Cerebellar nuclear complex (tissue), 1 donor: ENCODE measurements at places on chromosomes 1 and 21.
A peak's percentile ranks its signal among the peaks of the same experiment; 100 is the strongest.

GRCh38 chr1:52795464-52795863, 47.1 kb upstream of the ZYG11A start:
- no peak for DNase-seq

- no peak for DNase-seq
These were observed 687 bp downstream of the TGFBR3 start for GRCh38 chr1:91885213-91885715.

- DNase-seq: no peak
These were observed 65.9 kb downstream of the SLC37A1 start for GRCh38 chr21:42579456-42580075.

DNA sequence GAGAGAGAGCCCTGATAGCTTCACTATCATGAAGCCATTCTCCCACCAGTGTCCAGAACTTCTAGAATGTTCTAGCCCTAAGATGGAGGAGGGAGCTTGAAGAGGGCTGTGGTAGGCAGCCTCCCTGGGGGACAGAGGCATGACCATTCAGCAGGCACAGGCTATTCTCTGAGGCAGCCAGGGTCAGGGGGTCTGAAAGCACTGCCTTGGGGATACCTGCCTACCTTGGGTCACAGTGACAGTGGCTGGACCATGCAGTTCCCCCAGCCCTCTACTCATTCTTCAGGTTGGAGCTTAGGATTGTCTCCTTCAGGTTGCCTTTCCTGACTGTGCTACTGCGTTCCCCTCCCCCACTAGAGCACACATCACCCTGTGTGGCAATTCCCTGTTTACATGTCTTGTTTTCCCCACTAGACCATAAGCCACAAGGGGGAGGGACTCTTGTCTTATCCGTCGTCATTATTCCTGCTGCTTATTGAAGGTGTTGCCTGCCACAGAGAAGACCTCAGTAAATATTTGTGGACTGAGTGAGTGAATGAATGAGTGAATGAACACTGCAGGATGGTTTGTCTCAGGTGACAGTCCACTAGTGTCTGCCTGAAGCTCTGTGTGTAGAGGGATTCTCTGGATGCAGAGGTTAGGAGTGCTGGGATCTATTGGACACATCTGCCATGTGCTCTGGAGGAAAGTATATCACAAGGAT, 5.2 kb downstream of the ZDHHC18 start:
- no peak for DNase-seq

GRCh38 chr1:83515578-83516154, 483.3 kb downstream of the TTLL7 start:
- DNase-seq: no peak

DNA sequence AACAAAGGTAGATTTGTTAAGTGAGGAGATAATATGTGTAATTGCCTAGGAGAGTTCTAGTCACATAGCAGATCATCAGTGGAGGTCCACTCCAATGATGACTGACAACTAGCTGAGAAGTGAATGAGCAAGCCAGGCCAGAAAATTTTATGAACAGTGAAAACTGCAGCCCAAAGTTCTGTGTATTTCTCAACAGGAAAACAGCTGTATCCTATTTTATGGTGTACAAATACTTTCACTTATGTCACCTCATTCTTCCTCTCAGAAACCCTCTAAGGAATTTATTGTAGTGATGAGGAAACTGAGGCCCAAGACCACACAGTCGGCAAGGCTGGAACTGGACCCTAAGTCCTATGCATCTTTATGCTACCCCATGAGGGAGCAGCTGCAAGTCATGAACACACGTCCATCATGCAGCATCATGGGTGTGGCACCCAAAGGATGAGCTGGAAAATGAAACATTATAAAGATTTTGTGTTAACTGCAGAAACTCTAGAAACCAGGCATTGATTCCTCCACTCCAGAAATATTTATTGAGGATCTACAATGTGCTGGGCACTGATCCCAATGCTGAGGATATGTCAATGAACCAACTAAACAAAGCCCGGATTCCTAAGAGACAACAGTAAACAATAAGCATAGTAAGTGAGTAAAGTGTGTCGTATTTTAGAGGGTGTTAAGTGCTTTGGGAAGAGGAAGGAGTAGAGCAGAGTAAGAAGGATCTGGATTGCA, 99.5 kb upstream of the DUSP10 start:
- no peak for DNase-seq

DNA sequence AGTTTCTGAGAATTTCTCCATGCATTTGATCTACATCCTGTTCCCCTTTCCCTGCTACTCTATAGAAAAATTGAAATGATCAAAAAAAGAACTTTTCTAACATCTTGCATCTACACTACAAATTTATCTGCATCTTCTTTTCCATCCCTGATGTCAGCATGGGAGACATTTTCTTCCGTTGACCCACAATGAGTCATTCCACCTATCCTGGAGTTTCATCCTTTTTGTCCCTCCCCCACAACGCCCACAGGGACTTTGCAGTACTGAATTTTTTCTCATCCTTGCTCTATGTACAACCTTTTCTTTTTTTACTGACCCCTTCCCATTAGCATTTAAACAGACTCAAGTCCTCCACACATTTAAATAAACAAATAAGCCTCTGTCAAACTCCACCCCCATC, 112.2 kb upstream of the MROH9 start:
- no peak for DNase-seq

GRCh38 chr1:32199717-32200072, 700 bp upstream of the CCDC28B start:
- peak; percentile 75 for DNase-seq

DNA sequence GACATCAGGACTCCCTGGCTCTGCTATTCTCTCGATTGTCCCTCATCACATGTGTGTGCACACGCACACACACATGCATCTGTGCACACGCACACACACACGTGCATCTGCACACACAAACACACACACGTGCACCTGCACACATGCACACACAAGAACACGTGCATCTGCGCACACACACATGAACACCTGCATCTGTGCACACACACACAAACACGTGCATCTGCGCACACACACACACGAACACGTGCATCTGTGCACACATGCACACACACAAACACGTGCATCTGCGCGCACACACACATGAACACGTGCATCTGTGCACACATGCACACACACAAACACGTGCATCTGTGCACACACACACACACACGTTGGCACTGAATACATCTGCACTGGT, 14.7 kb downstream of the S100A7A start:
- DNase-seq: no peak

- no peak for DNase-seq
These were observed 49.3 kb downstream of the CD34 start for GRCh38 chr1:207861442-207862177.

DNA sequence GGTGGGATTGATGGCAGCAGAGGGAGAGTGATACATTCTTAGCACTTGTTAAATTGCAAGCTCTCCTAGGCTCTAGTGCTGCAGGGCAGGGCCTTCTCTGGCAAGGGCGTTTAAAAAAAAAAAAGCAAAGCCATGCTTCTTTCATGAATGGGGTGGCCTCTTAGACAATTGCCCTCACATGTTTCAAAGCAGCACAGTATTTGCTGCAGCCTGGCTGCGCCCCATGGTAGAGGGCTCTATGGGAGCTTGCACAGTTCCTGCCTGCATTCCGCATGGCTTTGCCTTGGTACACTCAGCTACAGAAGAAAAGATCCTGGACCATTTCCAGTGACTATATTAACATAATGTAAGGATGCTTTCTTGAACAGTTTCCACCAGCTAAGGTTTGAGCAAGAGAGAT, 267.2 kb downstream of the ZNF648 start:
- DNase-seq: no peak

GRCh38 chr1:168088511-168089325, 48.0 kb downstream of the GPR161 start:
- no peak for DNase-seq

DNA sequence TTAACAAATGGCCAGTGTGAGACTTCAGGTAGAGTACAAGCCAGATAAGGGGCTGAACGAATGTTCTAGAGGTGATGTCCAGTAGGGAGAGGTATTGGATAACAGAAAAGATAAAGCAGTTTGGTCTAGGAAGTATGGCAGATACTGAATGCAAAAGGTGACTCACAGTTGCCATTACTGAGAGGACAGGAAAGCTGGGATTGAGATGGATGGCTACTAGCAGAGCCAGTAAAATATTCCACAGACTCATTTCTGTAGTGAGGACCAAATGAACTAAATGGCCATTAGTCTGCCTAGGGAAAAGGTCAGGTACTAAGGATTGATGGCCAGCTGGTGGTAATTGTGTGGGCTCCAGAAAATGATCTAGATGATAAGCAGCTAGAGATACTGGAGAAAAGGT, 11.5 kb downstream of the MACO1 start:
- no peak for DNase-seq
